ENCODE measurements at places on chromosomes 12 and 14.

GRCh38 chr12:31308116-31308515, 17.8 kb downstream of the SINHCAF start:
- no peak for ATAC-seq

- no peak for ATAC-seq
Observed at GRCh38 chr14:94623856-94624499, 11.8 kb downstream of the SERPINA3 start.

DNA sequence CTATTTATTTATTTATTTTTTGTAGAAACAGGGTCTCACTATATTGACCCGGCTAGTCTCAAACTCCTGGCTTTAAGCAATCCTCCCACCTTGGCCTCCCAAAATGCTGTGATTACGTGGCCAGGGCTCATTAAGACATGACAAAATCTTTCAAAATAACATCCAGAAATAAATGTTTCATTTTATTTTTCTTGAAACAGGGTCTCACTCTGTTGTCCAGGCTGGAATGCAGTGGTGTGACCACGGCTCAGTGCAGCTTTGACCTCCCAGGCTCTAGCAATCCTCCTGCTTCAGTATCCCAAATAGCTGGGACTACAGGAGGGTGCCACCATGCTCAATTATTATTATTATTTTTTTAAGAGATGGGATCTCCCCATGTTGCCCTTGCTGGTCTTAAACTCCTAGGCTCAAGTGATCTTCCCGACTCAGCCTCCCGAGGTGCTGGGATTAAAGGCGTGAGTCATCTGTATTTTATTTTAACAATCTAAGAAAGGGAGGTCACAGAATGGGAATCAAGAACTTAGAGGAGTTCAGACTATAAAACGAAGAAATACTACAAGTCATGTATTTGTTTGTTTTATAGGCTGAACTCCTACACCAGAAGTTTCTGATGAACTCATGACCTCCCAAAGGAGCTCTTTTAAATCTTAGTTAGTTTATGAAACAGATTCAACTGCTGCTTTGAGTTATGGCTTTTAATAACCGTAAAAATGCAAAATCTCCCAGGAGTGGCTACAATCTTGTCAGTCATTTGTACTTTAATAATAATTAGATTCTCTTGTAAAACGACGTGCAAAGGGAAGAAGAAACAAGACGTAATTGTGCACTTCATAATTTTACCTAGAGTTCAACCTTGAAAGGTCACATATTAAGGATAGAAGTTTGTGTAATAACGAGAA, 2.1 kb upstream of the TMEM263 start:
- no peak for ATAC-seq

DNA sequence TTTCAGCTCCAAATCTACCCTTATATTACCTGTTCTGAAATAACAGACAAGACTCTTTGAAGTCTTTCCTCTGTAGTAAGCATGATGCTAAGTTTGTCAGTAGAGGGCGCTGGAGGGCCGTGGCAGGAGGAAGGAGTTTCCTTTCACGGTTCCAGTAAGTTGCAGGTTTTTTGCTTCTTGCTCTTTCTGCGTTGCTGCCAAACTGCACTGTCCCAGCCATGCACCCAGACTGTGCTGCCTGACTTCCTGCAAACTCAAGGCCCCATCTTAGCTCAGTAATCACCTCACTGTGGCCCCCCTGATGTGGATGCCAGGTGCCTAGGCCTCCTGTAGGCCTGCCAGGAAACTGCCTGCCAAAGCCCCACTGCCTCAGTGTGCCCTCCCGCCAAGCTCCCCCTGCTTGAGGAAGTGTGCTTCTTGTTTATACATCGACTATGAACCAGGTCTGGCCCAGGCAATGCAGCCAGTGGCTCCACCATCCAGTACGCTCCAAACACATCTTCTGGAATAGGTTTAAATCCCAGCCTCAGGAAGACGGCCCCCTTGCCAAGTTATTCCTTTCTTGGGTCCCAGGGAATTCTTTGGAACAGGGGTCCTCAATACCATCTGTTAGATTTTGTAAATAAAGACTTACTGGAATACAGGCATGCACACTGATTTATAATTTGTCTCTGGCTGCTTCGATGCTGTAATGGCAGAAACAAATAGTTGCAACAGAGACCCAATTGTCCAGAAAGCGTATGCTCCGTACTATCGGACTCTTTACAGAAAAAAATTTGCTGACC, 193.7 kb upstream of the LRIG3 start:
- ATAC-seq: no peak

- ATAC-seq: no peak
Observed at GRCh38 chr14:37019488-37019887, 152.9 kb downstream of the SLC25A21 start.

GRCh38 chr12:14613718-14614117, 46.0 kb upstream of the PLBD1 start:
- ATAC-seq: no peak

DNA sequence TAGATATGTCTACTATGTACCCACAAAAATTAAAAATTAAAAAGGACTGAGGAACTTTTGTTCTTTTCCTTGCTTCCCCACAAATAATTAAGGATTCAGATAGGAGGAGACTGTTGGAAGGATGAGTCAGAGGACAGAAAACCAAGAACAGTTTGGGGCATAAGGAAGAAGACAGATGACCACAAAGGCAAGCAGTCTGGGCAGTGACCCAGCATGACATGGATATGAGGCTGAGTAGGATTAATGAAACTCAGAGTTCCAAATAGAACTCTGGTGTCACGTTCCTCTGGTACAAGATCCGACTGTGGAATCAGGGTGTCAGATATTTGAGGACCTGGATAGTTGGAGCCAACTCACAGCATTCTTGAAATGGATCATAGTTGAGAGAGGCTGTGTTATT, 89.3 kb upstream of the SLC38A4 start:
- no peak for ATAC-seq

DNA sequence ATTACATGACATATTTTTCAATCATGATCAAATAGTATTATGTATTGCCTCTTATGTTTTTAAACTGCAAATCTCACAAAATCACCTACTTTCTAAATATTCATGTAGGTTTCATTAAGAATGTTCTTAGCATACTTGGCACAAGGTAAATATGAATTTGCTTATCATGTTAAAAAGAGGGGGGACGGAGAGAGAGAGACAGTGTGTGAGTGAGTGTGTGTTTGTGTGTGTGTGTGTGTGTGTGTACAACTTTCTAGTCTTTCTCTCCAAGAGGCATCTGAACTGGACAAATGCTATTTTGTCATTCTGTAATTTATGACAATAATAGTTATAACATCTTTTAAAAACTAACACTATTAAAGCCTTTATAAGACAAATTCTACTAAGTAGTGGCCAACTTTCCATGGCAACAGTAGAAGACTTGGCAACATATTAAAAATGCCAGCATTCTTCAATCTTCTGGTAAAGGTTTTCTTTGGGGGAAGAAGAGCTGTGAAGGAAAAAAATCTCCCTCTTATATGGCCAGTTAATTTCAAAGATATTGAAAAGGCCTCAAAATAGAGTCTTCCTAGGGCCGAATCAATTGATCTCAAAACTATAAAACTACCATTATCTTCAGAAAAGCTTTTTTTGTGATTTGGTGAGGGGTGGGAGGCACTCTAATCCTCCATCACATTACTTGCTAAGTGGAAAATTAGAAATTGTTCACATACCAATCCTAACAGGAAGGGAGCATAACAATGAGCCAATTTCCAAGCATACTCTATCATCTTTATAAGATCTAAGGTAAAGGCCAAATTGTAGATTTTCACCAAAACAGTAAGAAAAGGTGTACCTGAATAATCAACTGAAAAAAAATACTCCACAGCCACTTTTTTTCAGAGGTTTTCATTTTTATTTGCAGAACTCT, 28.2 kb downstream of the CDK17 start:
- no peak for ATAC-seq

DNA sequence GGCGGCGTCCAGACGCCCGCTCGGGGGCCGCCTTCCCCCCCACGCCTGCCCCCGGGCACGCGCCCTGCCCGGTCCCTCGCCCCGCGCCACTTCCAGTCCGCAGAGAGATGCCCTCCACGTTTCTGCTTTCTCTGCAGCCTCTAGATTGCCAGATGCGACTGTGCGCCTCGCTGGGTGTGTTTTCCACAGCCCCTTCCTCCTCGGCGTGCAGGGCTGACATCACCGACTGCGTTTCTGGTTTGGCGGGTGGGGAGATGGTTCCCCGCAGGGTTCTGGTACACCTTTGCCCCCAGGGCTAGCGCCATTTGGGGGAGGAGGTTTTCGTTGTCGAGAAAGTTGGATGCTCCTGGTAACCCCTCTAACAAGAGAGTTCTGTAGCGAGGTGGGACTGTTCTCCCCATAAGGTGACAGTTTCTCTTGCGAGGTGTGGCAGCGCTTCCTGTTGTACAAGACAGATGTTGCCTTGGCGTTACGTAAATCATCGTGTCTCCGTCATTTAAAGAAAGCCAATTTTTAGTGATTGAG, 1.5 kb downstream of the CALM1 start:
- peak; percentile 10 for ATAC-seq

DNA sequence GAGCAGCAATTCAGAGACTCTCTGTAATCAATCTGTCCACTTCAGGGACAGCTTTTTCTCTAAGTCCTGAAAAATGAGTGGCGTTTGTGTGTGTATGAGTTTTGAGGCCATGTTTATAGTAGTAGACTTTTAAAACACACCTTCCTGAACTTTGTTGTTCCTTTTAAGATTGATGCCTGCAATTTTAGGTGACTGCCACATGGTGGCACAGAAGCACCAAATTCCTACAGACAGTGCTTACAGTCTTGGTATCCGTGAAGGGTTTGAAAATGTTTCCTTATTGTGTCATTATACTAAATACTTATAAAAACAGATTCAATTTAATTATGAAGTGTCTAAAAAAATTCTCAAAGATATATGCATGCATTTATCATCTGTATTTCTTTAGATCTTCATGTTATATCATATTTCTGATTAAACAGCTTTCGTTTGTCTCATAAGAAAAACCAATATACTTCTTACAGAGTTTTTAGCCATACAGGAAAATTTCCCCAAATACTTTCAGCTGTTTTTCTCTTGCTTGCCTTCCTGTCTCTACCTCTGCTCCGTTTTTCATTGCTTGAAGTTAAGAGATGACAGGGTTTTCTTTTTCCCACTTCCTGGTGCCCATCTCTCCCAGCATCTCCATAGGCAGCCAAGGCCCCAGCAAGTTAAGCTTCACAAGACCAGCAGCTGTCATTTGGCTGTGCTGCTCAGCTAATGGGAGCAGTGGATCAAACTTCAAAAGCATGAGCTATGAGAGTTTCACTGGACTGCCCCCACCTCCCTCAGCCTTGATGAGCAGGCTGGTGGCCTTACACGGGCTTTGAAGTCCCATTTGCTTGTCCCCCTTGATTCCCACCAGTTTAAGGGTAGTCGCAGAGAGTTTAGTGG, 259.6 kb downstream of the AKAP6 start:
- no peak for ATAC-seq

DNA sequence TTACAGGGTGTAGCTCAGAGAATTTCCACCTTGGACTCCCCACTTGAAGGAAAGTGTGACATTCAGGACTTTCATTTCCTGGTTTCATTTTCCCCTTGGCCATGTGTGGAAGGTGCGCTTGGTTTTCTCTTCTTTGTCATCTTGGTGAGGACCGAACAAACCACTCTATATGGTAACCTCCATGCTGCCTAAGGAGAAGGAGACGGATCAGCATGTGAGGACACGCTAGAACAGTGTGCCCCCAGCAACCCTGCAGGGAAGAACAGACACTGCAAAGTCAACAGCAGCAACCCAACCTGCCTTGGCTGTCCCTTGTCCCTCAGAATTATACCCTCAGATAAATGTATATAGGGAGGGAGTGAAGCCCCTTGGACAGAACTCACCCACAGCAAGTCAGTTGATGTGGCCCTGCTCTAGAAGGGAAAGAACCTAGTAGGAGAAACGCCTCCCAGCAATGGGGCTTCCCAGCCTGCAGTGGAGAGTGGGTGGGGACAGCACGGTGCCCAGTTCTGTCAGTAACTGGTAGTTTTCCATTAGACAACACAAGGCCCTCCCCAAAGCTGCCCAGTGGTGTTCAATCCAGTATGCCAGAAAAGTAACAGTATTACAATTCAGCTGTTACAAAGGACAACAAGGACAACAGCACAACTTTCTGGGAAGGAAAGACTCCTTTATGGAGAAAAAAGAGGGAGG, 18.9 kb upstream of the COCH start:
- peak; percentile 52 for ATAC-seq

DNA sequence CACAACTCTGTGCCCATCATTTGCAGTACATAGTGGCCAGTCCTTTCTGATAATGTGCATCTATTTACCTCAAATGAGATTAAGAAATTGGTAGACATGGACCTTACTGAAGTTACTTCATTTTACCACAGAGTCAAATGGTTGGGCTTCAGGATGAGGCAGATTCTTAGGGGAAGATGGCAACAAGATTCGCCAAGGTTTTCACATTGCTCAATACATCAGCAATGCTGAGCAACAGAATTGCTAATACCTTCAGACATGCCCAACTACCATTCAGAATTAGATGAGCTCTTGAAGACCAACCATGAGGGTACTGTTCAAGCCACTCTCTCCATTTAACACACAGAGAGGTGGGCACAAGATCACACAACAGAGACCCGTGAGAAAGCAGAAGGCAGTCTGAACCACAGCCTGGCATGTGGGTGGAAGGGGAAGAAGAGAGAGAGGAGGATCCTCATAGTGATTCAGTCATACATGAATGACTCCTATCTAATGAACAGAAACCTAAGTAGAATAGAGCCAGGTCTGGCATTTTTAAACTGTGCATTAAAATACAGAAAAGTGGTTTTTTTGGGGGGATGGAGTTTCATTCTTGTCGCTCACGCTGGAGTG, 28.5 kb downstream of the CPM start:
- peak; percentile 48 for ATAC-seq

- ATAC-seq: no peak
Observed at GRCh38 chr14:71411738-71412137, 504.5 kb downstream of the PCNX1 start.

DNA sequence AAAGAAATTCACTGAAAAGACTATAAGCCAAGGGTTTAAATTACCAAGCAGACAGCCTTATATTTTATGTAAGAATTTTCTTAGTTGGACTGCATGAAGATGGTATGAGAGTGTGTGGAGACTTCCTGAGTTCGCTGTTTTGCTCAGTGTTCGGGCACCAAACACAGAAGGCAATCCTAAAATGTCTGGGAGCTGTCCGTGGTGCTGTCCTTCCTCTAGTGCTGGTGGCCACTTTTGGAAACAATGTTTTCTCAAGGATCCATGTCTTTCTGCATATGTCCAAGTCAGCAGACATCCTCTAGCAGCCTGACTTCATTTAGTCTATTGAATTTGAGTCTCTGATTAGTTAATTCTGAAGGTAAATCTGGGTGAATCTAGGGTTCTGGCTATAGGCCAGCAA, 135.8 kb downstream of the SLC8A3 start:
- ATAC-seq: no peak

DNA sequence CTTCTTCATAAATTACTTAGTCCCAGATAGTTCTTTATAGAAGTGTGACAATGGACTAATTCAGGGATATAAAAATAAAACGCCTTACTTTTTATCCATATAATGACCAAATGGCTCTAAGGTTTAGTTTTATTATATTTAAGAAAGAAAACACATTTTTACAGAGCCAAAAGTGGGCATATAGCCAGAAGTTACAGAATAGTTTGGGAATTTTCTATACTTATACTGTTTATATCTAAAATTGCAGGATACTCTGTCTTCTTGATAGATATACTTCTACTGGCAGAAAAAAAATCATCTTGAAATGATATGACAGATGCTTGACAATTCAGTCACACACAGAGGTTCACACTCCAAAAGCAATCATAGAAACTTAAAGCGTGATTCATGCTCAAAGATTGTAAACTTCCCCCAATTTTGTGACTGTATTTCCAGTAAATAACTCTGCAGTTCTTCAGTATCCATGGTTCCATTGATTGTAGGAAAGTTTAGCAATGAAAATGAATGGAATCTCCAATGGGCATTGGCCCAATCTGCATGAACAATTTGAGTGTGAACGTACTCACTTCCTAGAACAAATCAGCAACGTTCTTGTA, 307.8 kb downstream of the NOVA1 start:
- ATAC-seq: no peak

GRCh38 chr14:40847480-40847879, 759.2 kb upstream of the LRFN5 start:
- no peak for ATAC-seq
